ENCODE measurements at places on chromosomes 2 and 18.

- DNase-seq = no peak
These were observed 259.3 kb downstream of the PTGR3 start for GRCh38 chr18:74949611-74950010.

DNA sequence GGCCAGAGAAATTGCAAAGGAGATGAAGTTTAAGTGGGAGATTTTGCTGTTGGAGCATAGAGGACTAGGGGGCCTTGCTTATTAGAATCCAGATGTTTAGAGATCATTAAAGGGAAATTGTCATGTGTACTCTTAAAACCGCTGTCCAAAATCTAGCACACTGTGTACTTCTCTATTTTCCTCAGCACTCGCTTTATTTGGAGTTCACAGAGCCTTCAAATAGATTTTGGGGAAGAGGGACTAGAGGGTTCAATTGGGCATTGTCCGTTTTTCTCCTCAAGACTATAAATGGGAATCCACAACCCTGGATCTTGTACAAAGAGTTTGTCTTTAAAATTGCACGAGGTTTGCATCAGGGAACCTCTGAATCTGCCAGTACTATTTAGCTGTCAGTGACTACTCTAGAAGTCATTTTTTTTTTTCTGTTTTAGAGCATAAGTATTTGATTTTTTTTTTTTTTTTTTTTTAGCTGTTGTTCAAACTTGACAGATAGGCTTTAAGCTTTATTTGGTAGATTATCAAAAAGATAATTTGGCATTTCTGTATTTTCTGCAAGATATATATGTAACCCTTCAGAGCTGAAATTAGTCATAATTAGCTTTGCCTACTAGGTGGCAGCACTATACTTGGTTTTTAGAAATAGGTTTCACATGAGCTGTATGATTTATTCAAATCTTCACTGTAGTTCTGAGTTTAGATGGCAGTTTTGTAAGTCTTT lies 14.2 kb downstream of the PMS1 start:
- DNase-seq = peak; percentile 6

DNA sequence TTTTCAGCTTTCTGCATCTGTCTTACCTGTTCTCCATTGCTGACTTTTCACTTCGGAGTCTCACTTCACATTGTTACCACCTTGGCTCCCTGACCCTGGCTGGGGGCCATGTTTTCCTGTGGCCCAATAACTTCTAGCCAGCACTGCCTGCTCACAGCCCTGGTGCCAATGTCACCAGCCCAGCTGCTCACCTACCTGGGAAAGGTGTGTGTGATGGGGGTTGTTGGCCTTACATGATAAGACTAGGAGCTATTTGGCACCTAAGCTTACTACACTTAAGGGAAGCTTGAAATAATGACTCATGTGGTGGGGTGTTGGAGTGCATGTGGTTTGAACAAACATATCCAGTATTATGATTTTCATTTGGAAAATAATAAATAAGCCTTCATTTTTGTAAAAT lies 37.5 kb upstream of the PGAP1 start:
- DNase-seq = no peak

GRCh38 chr2:186984481-186984880 lies 135.5 kb upstream of the ZSWIM2 start:
- no peak for DNase-seq

- no peak for DNase-seq
These were observed 413.8 kb upstream of the SLC14A2 start for GRCh38 chr18:45201489-45201888.
